ENCODE measurements at places on chromosomes 5 and 9.

DNA sequence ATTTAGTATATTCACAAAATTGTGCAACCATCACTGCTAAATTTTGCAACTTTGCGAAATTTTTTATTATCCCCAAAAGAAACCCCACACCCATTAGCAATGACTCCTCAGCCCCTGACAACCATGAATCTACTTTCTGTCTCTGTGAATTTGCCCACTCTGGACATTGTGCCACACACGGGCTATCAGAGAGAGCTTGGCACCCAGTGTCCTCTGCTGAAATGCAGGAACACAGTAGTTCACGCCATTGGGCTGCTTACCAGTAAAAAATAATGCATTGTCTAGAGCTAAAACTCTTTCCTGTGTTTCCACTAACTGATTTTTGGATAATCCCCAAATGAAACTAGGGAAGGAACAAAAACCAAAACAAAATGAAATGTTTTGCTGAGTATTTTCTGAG is 60.0 kb downstream of the HRH2 start:
- DNase-seq = no peak

DNA sequence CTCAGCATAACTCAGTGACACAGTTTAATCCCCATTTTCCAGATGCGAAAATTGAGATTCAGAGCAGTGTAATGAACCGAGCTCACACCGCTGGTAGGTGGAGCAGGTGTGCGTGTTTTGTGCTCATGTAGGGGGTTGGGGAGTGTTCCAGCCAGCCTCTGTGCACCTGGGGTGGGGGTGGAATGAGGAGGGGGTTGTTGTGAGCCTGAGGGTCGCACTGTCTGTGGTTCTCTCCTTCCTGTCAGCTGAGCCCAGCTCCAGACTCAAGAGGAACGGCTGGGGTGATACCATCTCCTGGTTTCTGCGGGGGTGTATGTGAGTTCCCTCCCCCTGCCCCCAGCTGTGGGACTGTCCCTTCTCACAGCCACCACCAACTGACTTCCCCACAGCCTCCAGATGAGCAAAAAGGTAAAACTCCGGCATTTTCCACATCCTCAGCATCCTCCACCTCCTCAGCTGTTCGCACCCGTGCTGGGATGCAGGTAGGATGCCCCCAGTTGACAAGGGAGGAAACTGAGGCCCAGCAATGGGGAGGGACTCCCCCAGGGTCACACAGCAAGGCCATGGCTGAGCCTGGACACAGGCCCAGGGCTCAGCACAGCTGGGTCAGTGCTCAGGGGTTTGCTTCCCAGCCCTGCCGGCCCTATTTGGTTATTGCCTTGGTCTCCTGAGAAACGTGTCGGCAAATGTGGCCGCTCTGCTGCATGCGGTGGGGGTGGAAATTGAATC is 2.1 kb downstream of the SH2D3C start:
- DNase-seq = no peak

DNA sequence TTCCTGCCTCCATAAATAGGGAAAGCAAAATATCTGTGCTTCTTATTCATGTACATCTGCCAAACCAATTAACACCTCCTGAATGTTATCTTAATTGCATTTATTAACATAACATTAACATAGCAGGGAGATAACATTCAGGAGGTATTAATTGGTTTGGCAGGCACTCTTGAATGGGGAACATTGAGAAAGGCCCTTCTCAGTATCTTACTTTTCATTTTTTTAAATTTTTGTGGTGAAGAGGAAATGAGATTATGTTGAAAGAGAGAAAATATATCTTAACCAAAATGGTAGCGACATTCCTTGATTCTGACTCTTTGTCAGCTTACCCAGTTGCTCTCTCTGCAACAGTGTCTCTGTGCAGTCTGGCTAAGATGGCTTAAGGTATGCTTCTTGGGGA is 100.4 kb upstream of the TLE1 start:
- DNase-seq = no peak

- DNase-seq = no peak
These were observed 110.0 kb downstream of the MTRR start for GRCh38 chr5:7978991-7979390.

- DNase-seq = no peak
These were observed 99.8 kb downstream of the ATPSCKMT start for GRCh38 chr5:10149911-10150310.

All from NCI-H1436 (cell line).